ENCODE measurements at places on chromosomes 4 and X.

DNA sequence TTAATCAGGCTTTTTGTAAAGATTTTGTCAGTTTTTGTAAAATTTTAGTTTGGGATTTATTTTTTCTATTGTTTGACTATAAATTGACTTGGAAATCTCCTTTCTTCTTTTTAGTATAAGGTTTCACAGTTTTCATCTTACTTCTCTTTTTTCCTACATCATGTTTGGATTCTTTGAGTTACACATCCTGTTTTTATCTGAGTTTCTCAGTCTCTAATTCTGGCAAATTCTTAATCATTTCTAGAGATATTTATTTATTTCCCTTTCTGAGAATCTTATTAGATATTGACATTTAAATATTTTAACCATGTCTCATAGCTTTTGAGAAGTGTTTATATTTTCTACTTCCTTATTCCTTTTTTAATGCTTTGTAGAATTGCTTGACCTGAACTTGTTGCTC, 20.7 kb downstream of the USP53 start:
- no peak for DNase-seq
- H3K36me3 ChIP-seq = no peaks in the 10 kb centered on the region
- H3K4me1 ChIP-seq = peaks cover 10% of the 10 kb centered on the region
- no peak overlapping the region for H3K27ac ChIP-seq
- H3K4me3 ChIP-seq = no peak overlapping the region

DNA sequence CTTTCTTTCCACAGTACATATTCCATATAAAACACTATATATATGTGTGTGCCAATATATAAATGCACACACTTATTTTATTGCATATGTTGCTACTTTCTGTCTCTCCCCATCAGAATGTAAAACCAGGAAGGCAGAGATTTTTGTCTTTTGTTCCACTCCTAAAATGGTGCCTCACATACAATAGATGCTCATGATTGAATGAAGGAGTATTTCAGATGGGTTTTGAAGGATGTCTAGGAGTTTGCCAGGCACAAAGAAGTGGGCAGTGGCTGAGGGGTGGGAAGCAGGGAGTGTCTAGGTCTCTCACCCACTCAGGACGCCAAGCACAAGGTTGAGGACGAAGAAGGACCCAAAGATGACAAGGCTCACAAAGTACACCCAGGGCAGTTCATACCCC, 5.4 kb downstream of the CACNA1F start:
- no peaks in the 10 kb centered on the region for H3K4me1 ChIP-seq
- no peaks in the 10 kb centered on the region for H3K27me3 ChIP-seq
- DNase-seq = no peak
- no peaks in the 10 kb centered on the region for H3K36me3 ChIP-seq

DNA sequence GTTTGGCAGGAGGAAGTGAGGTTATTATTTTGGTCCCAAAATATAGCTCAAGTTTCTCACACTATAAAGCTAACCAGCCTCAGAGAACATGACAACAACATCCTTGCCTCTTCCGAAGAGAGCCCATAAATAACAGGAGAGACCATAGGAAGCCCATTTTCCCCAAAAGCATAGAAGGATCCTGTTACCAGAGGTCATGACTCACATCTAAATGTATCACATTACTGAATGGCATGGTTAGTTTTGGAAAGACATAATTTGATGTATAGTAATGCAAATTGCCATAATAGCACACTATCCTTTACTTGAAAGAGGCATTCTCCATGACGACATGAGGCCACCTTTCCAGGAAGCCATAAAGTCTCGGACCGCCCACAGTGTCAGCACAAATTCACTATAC, 238.8 kb upstream of the GRIA3 start:
- H3K4me3 ChIP-seq = no peak overlapping the region
- no peak for DNase-seq
- H3K27me3 ChIP-seq = no peaks in the 10 kb centered on the region
- H3K27ac ChIP-seq = no peak overlapping the region

GRCh38 chr4:33060674-33061542, 2340.7 kb downstream of the PCDH7 start:
- H3K4me3 ChIP-seq = no peak overlapping the region
- no peaks in the 10 kb centered on the region for H3K36me3 ChIP-seq
- H3K27ac ChIP-seq = no peak overlapping the region
- no peaks in the 10 kb centered on the region for H3K4me1 ChIP-seq

GRCh38 chr4:150973626-150974251, 41.3 kb downstream of the LRBA start:
- H3K4me1 ChIP-seq = no peaks in the 10 kb centered on the region
- H3K4me3 ChIP-seq = no peak overlapping the region
- no peaks in the 10 kb centered on the region for H3K36me3 ChIP-seq
- DNase-seq = no peak
- no peaks in the 10 kb centered on the region for H3K27me3 ChIP-seq

DNA sequence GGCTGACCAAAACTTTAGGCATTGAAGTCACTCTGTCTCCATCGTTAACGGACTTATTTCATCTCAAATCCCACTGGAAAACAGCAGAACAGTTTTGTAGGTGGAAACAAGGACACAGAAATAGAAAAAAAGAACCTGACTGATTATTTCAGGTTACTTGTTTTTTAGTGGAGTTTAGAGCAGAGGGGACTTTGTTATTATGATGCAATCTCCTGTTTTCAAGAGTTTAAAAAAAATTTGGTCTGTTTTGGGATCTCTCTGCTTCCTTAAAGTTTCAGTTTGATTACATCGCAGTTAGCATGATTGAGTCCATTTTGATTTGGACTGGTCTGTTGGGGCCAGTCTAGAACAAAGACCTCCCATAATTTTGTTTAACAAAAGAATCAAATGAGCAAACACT, 13.6 kb downstream of the PROM1 start:
- DNase-seq = no peak
- no peaks in the 10 kb centered on the region for H3K27me3 ChIP-seq
- no peak overlapping the region for H3K27ac ChIP-seq
- peaks cover 17% of the 10 kb centered on the region for H3K4me1 ChIP-seq
- H3K36me3 ChIP-seq = no peaks in the 10 kb centered on the region

GRCh38 chr4:152780267-152780778, 569 bp downstream of the ARFIP1 start:
- peak overlapping the region; percentile 68 for H3K27ac ChIP-seq
- peak overlapping the region; percentile 92 for H3K4me3 ChIP-seq
- no peak for DNase-seq

DNA sequence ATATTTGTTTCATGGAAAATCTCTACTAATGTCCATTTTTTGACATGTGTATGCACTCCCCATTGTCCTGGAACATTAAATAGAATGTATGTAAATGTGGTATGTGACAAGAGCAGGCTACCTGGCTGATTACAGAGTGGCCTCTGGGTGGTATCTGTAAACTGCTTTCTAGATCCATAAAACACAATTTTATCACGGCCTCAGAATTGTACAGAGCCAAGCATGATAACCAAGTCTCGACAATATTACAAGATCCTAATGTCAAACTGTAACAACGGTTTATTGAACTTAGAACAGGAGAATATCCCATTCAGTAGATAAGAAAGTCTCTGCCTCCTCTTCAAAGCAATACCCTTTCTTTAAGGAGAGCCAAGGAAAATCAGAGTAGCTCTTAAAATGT, 212.4 kb downstream of the PCDH7 start:
- no peaks in the 10 kb centered on the region for H3K27me3 ChIP-seq
- DNase-seq = no peak
- peak overlapping the region; percentile 94 for H3K27ac ChIP-seq

GRCh38 chrX:45557387-45557786, 356.7 kb upstream of the DIPK2B start:
- no peak overlapping the region for H3K27ac ChIP-seq
- H3K4me3 ChIP-seq = no peak overlapping the region
- H3K27me3 ChIP-seq = no peaks in the 10 kb centered on the region
- no peak for DNase-seq
- no peaks in the 10 kb centered on the region for H3K4me1 ChIP-seq

- no peaks in the 10 kb centered on the region for H3K27me3 ChIP-seq
- no peaks in the 10 kb centered on the region for H3K36me3 ChIP-seq
- DNase-seq = no peak
- H3K4me1 ChIP-seq = no peaks in the 10 kb centered on the region
These were observed 15.2 kb downstream of the CAPN6 start for GRCh38 chrX:111254896-111255693.

DNA sequence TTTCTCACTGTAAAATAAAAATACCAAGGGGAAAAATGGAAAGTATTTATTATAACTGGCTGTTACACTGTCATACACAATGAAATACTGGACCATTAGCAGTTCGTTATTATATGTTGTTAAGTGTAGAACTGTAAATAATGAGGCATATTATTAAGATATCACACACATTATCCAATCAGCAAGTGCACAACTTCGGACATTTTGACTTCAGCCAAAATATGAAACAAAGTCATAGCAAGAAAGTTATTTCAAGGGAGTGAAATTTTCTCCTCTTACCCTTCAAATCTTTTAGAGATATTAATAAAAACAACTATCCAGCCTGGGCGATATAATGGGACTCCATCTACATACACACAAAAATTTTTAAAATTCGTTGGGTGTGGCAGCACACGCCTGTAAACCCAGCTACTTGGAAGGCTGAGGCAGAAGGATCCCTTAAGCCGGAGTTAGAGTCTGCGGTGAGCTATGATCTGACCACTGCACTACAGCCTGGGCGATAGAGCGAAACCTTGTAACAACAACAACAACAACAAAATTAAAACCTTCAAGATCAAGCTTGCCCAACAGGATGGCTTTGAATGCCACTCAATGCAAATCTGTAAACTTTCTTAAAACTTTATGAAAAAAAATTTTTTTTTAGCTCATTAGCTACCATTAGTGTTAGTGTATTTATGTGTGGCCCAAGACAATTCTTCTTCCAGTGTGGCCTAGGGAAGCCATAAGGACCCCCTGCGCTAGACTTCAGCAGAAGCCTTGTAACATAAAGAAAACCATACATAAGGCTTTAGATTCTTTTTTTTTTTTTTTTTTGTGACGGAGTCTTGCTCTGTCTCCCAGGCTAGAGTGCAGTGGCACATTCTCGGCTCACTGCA, 1.3 kb upstream of the CISD2 start:
- 0 out of 2 replicates have a peak, but pooled peaks cover 2% of the 10 kb centered on the region for H3K36me3 ChIP-seq

DNA sequence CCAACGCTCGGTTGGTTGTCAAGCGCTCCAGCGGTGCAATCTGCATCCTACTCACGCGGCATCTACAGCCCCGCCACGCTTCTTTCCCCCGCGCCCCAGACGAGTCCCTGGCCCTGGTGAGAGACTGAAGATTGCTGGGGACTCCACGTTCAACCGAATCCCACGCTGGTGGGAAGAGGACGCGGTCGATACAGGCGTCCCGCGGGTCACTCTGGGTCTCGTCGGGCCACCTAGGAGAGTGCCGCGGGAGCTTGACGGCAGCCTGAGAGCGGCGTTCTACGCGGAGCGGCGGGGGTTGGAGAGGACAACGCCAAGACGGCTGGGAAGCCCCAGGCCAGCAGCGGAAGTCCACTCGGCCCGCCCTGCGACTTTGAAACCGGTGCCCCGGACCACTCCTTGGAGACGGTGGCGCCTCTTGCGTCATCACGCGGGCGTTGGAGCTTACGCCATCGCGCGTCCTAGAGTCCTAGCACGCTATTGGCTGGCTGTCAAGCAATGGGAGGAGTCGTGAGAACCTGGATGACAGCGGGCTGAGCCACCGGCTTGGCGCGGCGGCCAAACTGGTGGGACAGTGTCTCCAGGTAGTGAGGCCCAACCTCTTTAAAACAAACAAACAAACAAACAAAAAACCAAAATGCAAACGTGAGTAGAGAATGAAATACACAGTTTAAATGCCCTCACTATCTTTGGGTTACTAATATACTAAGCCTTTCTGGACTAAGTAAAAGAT, at the start of gene SCLT1:
Gene SCLT1, minus strand, starts transcription at position 349 of the 730 bp plus-strand sequence. CDS start 436 bp downstream, outside the sequence.
- H3K27me3 ChIP-seq = no peaks in the 10 kb centered on the region
- peaks cover 2% of the 10 kb centered on the region for H3K4me1 ChIP-seq
- H3K4me3 ChIP-seq = peak within 1 kb of the TSS; percentile 91
- DNase-seq = peak; percentile 97
- no peaks in the 10 kb centered on the region for H3K36me3 ChIP-seq
